Stimulated activated CD4-positive, alpha-beta T cell treated with anti-CD3 and anti-CD28 coated beads, TNF-alpha, amount 100 ng/mL, for 1 hour (primary cell): ENCODE measurements at places on chromosomes 16 and 17.

- DNase-seq: no peak
These were observed 3.0 kb downstream of the PECAM1 start for GRCh38 chr17:64387545-64388171.

DNA sequence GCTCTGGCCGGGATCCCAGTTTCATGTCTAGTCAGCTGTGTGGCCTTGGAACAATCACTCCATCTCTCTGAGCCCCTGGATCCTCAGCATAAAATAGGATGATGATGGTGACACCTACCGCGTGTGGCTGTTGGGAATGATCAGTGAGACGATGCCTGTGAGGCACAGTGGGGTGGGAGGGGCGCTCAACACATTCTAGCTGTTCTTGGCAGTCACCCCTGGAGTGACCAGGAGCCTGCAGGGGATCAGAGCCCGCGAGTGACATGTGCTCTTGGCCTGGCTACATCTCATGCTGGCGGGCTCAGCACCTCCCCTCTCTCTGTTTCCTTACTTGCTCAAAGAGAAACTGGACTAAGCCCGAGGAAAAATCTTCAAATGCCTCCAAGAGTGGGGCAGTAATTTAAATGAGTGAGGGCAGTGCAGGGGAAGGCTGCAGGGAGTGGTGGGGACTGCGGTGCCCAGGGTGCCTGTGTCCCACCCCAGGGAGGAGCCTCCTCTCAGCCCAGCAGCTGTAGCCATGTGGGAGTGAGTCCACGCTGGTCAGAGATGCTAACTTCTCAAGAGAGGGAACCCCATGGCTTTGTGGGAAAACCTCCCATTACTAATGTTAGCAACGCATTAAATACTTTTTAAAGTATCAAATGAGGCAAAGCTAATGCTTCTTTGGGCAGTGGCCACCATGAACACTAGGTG is 23.1 kb upstream of the DOK4 start:
- DNase-seq: no peak

DNA sequence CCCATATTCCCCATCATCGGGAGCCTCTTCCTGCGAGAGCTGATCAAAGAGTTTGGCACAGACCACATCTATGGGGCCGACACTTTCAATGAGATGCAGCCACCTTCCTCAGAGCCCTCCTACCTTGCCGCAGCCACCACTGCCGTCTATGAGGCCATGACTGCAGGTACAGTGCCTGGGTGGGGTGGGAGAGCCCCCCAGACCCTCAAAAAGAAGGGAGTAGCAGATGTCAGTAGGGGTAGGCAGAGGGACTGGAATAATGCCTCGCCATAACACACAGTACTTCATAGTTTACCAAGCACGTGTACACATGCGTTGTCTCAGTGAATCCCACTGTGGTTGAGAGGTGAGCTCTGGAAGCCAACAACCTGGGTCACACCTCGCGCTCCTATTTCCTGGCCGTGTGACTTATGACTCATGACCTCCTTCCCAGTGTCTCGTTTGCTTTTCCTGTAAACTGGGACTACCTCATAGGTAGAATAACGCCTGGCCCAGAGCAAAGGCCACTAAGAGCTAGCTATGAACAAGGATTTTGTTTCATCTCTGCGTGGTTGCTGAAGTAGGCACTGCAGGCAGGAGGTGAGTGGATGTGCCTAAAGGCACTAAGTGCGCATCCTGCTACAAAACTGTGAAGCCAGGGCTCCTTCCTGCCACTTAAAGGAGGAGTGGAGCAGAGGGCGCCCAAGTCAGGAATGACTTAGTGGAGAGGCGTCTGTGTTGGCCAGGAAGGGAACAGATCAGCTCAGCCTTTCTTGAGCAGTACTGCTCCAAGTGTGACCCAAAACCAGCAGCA is 5.2 kb downstream of the NAGLU start:
- DNase-seq: no peak

DNA sequence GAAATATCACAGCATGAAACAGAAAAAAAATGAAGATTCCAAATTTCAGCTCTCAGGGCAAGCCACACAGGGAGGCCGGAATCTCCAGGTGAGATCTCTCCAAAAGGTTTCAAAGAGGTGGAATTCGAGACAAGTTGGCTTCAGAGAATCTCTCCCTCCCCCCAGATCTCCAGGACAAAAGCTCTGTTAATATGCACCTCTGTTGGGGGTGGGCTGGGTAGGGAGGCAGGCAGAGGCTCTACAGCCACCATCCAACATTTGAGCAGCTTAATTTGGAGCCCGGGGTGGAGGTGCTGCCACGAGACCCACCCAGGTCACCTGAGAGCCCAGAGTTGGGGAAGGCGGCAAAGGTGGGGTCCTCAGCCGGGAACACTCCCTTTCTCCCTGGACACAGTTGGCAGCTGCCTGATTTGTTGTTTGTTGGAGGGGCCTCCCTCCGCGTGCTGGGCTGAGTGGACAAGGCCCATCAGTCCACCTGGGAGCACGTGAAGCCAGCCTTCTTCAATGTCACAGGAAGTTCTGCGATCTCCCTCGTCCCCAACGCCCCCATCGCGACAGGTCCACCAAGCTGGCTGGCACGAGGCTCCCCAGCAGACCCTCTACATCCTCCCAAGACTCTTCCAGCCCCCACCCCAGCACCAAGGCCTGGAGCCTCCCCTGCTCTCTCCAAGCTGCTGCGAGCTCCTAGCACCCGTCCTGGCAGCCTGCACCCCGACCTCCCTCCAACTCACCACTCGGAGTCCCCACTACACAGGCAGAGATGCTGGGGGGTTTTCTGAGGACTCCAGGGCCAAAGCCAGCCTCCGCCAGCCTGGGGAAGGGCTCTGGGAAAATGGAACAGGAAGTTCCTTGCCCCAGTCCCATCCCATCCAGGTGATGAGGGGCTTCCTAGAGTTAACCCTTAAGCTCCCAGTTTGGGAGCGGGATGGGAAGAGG is at the start of gene ZSCAN10:
Gene ZSCAN10 (minus strand): TSS at position 836 of the 936 bp plus-strand sequence. CDS start 6,357 bp downstream, outside the sequence.
- no peak for DNase-seq

DNA sequence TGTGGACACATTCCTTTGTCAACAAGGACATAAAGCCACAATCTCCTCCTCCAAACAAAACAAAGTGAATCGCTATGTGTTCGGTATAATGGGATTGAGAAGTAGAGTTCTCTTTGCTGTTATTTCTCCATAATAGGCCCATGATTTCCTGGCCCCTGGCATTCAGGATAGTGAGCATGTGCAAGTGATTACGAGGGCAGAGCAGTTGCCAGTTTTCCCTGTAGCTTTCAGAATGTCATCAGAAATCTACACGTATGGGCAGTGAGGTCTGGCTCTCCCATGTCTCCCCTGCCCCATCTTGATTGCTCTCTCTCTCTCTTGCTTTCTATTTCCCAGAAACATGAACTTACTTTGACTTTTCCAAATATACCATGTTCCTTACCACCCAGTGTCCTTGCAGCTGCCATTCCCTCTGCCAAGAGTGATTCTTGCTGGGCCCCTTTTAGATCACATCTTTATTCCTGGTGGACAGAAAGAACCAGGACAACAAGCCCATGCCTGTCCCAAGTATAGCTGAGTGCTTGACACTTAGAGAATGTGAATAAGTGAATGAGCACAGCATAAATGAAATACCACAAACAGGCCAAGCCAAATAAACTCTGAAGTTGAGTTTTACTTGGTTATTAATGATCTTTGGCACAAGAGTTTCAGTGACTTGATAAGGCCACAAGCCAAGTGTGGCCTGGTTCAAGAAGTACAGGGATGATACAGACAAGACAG is 273.1 kb downstream of the CDH13 start:
- DNase-seq: no peak

- DNase-seq: no peak
These were observed 12.9 kb upstream of the SLC39A11 start for GRCh38 chr17:73105431-73105830.

- no peak for DNase-seq
These were observed 1.4 kb upstream of the CD2BP2 start for GRCh38 chr16:30356401-30357084.

- peak; percentile 29 for DNase-seq
These were observed 2.2 kb downstream of the CYTH1 start for GRCh38 chr17:78779850-78780249.

GRCh38 chr17:81386646-81387099 is 8.6 kb upstream of the BAHCC1 start:
- no peak for DNase-seq

DNA sequence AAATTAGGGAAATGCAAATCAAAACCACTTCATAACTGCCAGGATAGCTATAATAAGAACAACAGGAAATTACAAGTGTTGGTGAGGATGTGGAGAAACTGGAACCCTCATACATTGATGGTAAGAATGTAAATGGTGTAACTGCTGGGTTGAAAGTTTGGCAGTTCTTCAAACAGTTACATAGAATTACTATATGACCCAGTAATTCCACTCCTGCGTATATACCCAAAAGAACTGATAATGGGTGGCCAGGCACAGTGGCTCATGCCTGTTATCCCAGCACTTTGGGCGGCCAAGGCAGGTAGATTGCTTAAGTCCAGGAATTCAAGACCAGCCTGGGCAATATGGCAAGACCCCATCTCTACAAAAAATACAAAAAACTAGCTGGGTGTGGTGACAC is 4.5 kb upstream of the CMTM4 start:
- DNase-seq: no peak

- DNase-seq: no peak
These were observed 45.2 kb upstream of the KPNB1 start for GRCh38 chr17:47604598-47604927.

DNA sequence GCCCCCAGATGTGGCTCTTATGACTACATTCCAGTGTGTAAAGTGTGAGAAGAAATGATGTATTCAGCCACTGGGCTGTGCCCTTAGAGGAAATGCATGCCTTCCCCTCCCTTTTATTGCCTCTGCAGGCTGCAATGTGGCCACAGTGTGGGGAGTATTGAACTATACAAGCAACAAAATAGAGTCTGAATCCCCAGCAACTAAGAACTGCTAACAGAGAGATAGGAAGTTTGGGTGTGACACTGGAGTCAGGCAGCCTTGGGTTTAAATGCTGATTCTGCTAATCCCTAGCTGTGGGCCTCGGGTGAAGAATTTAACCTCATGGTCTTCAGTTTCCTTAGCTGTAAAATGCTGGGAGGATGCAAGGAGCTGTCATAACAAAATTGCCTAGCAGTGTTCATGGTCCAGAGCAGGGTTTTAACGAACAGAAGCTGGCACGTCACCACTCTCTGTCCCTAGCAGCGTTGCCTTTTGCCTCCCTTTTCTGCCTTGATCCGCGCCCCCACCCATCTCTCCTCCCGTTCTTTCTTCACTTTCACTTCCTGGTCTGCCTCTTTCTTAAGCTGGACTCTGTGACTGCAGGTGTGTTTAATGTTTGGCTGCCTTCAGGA is 50.3 kb downstream of the KPNA2 start:
- no peak for DNase-seq

- peak; percentile 41 for DNase-seq
These were observed 3.5 kb downstream of the ZFPM1 start for GRCh38 chr16:88456356-88457292.

- no peak for DNase-seq
These were observed at the start of gene P3H4 for GRCh38 chr17:41811549-41812380. Gene P3H4 (minus strand): TSS chr17:41811949. CDS start chr17:41811915, 34 bp downstream.

GRCh38 chr16:71210-71539 is 1.3 kb downstream of the RHBDF1 start:
- no peak for DNase-seq

DNA sequence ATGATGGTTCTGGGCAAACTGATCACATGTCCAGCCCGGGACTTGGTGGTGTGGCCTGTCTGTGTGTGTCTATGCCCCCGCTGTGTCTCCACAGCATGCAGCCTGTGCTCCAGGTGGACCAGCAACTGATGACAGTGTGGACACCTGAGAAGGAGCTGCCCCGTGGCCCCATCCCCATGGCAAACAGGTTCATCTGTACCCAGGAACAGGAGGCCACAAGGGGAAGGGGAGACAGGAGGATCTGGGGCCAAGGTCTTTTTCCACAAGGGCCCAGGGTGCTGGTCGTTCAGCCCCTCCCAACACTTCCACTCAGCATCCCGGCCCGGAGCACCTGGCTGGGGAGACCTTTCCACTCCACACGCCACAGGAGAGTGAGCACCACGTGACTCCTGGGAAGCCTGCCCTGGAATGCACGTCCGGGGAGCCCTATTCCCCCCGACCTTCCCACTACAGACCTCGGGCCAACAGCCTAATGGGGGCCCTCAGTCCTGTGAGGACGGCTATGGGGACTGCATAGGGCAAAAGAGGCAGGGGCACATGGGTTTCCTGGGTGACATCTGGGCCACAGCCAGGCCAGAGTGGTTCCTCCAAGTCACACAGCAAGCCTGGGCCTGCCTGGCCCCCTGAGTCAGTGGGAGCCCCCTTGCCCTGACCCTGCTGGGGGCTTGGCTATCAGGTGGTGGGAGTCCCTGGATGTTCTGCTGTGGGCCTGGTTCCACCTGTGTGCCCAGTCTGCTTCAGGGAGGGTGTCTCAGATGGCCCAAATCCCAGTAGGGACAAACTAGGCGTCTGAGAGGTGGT is 20.8 kb upstream of the NXPH3 start:
- DNase-seq: no peak

DNA sequence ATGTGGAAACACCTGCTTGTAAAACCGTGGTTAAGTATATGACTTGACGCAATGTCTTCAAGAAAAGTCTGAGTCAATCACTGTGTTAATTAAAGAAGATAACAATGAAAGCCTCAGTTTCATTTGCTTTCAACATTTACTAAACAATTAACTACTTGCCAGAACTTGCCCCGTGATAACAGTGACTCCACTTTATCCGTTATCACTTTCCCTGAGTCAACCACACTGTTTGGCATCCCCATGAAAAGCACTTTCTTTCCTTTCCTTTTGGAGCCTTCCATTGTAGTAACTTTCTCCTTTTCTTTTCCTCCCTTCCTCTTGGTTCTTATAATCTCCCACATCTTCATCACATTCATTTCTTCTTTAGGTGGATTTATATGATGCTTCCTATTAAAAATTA is 435.1 kb upstream of the GOT2 start:
- no peak for DNase-seq

- DNase-seq: no peak
These were observed 19.4 kb upstream of the UBE2I start for GRCh38 chr16:1290063-1290501.

DNA sequence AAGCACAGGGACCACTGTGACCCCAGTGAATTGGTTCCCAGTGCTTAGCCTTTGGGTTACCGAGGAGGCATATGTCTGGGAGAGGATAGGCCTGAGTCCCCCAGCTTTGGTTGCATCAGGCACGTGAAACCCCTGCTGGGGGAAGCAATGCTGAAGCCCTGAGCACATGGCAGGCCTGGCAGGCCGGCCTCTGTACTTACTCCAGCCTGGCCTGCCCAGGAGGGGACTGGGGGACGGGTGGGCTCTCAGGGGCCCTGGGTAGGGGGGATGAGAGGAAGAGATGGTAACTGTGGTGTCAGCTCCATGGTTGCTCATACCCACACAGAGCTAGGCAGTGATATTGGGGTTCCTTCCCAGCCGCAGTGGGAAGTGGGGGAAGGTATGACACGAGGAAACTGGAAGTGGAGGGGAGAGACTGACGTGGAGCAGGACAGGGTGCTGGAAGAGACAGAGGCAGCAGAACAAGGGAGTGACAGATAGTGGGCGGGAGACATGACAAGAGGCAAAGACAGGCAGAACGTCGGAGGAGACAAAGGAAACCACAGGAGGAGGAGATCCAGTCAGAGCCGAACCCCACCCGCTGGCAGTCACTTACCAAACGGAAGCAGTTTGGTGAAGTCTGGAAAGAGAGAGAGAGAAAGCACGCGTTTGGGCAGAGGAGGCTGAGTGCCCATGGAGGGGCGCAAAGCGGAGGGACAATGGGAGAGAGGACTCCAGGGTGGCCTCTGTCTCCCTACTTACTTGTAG is 9.1 kb downstream of the TMEM208 start:
- DNase-seq: peak; percentile 33
